ENCODE measurements at places on chromosomes 6 and 20.

GRCh38 chr6:53031281-53031680 lies 33.9 kb upstream of the FBXO9 start:
- no peak for DNase-seq

GRCh38 chr6:166775180-166775922 lies 148.3 kb upstream of the RPS6KA2 start:
- peak; percentile 77 for DNase-seq

GRCh38 chr6:104573350-104573749 lies 286.4 kb downstream of the HACE1 start:
- DNase-seq, result no peak

DNA sequence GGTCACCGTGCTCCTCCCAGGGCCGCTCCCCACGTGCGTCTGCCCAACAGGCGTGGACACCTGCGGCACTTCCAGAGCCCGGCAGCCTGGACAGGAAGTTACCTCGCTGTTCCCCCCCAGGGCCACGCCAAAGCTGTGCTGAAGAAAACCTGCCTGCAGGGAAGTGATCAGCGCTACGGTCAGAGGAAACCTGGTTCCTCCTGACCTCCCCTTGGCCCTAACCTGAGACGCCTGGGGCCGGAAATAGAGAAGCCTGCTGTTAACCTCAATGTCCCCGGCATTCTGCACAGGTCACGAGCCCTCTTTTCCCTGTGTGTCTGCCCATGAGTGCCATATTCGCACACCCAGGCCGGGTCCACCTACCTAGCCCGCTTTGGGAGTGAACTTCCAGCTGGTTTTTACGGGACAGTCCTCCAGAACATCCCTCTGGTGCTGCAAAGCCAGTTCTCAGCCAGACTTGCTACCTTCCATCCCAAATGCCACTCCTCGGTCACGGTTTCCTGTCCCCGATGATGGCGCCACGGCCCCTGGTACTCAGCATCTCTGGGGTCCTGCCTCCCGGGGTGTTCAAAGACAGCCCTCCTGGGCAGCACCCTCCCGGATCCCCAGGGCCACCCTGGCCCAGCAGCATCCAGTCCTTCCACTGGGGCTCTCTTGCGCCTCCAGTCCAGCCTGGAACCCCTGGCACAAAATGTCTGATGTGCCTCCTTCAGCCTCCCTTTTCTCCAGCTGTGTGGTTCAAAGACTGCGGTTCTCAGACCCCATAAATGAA lies 12.0 kb upstream of the IRF4 start:
- DNase-seq, result no peak

GRCh38 chr6:166620478-166621113 lies 6.5 kb downstream of the RPS6KA2 start:
- DNase-seq, result no peak

GRCh38 chr6:148996815-148997214 lies 250.0 kb downstream of the UST start:
- DNase-seq, result no peak

DNA sequence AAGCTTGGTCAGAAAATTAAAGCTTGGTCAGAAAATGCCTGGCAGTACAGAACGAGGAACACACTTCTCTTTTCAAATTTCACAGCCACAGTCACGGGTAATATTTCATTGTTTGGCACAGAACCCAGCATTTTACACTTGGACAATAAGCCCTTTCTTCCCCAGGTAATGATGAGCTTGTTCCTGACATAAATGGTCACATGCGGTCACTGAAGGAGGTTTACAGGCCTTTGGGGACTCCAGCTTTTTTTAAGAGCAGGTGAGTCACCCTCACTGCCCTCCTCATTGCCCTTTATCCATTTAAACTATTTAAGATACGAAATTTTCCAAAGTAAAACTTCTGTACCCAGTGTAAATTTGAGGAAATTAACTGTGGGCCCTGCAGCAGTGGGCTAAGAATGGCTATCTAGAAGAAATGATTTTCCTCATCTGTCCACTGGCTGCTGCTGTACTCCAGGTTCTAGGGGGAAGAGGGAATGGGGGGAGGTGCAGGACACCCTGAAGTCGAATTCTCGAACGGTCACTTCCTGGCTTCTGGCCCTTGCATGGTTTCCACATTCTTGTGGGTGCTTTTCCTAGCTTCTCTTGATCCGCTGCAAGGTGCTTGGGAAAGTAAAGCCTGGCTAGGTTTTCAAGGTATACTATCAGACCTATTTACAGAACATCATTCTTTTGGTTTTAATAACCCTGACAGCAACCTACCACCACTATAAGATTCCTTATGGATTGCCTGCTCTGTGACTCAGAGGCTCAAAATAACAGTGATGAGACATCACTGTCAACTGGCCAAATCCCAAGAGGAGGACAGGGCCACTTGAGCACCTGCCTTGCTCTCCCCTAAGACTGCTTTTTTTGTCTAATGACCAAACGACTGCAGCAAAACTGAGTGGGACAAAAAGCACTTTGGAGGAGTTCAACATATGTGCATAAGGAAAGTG lies 75.8 kb downstream of the PREP start:
- DNase-seq, result no peak

GRCh38 chr20:62518911-62519310 lies 43.1 kb upstream of the GATA5 start:
- no peak for DNase-seq

- DNase-seq, result no peak
Measured at GRCh38 chr6:109372130-109372529, 10.1 kb downstream of the CD164 start.

DNA sequence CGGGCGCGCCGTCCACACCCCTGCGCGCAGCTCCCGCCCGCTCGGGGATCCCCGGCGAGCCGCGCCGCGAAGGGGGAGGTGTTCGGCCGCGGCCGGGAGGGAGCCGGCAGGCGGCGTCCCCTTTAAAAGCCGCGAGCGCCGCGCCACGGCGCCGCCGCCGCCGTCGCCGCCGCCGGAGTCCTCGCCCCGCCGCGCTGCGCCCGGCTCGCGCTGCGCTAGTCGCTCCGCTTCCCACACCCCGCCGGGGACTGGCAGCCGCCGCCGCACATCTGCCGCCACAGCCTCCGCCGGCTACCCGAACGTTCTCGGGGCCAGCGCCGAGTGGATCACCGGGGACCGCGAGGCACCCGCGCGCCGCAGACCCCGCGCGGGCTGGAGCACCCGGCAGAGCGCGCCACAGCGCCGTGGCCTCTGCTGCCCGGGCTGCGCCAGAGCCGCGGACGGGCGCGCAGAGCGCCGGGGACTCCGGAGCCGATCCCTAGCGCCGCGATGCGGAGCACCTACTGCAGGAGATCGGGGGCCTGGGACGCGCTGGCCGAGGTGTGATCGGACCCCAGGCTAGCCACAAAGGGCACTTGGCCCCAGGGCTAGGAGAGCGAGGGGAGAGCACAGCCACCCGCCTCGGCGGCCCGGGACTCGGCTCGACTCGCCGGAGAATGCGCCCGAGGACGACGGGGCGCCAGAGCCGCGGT lies at the start of gene BMP2:
TSS of gene BMP2 (plus strand) at position 151 of the 692 bp plus-strand sequence. CDS start 2,441 bp downstream, outside the sequence.
- peak; percentile 72 for DNase-seq

GRCh38 chr6:49462071-49462470 lies 982 bp downstream of the MMUT start:
- DNase-seq, result no peak

DNA sequence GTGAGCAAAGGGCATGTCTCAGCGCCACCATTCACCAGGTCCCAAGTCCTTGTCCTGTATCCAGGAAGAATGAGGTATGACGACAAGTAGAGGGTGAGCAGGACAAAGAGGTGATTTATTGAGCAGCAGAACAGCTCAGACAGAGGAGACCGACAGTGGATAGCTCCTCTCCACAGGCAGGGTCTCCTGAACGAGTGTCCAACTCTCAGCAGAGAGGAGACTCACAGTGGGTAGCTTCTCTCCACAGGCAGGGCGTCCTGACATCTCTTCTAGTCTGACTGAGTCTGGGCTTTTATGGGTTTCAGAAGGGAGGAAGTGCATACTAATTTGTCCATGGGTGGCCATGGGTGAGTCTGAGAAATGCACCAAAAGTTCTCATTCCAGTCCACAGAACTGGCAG lies 204.7 kb downstream of the ANKRD60 start:
- no peak for DNase-seq

DNA sequence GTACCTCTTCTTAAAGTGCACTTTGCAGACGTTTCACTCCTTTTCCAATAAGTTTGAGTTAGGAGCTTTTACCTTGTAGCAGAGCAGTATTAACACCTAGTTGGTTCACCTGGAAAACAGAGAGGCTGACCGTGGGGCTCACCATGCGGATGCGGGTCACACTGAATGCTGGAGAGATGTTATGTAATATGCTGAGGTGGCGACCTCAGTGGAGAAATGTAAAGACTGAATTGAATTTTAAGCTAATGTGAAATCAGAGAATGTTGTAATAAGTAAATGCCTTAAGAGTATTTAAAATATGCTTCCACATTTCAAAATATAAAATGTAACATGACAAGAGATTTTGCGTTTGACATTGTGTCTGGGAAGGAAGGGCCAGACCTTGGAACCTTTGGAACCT lies 9.9 kb upstream of the EFCAB8 start:
- DNase-seq, result no peak

- no peak for DNase-seq
Measured at GRCh38 chr6:140460267-140460666, 1085.8 kb upstream of the CITED2 start.

DNA sequence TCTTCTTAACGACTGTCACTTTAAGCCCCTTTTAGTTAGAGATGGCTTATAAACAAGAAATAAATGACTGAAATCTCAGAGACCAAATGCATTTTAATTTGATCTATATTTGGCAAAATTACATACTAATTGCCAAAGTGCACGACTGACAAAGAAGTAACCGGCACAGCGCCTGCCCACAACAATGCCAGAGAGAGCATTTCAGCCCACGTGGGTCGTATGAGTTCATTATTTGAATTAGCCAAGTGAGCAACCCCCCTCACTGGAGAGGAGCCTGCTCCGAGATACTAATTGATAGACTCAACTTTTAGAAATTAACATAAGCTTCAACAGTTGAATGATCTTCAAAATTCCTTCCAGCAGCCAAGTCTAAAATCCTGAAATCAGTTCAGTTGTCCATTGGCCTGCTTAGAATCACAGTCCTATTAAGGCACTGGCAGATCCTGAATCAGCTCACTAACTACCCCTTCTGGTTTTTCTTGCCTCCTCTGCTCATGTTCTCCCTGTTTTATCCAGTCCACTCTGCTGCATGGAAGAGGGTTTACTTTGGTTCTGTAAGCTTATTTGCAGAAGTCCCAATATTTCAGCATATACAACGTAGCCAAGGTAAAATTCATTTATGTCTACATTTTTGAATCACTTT lies 519.1 kb upstream of the AGPAT4 start:
- DNase-seq, result no peak

GRCh38 chr6:42688281-42688680 lies 34.1 kb downstream of the PRPH2 start:
- no peak for DNase-seq

GRCh38 chr6:26033941-26034354 lies 53.3 kb upstream of the HFE start:
- no peak for DNase-seq

GRCh38 chr6:3894590-3895311 lies 45.6 kb downstream of the FAM50B start:
- DNase-seq, result no peak

- DNase-seq, result no peak
Measured at GRCh38 chr20:16040742-16041141, 532.5 kb downstream of the KIF16B start.

- no peak for DNase-seq
Measured at GRCh38 chr6:108883172-108883571, 35.0 kb downstream of the ARMC2 start.

DNA sequence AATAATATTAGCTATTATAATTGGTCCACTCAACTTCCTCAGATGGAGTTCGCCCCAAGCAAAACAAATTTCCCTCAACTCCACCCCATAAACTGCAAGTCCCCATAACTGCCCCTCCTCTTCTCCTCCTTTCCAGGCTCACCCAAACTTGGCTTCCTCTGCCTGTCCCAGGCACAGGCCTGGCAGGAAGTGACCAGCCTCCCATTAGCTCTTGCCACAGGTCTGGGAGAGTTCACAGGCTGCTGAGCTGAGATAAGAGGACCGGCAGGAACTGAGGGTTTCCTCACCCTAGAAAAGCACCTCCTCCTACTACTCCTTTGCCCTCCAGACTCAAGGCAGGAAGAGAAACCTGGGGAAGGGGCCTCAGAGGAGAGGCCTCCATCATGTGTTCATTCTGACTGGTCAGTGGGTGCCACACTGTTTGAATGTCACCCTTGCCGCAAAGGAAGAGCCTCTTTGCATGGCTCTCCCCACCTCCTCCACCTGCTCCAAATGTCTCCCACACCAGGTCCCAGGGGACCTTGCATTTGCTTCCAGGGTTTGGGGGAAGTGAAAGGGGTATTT lies 24.5 kb upstream of the SMIM29 start:
- peak; percentile 33 for DNase-seq

DNA sequence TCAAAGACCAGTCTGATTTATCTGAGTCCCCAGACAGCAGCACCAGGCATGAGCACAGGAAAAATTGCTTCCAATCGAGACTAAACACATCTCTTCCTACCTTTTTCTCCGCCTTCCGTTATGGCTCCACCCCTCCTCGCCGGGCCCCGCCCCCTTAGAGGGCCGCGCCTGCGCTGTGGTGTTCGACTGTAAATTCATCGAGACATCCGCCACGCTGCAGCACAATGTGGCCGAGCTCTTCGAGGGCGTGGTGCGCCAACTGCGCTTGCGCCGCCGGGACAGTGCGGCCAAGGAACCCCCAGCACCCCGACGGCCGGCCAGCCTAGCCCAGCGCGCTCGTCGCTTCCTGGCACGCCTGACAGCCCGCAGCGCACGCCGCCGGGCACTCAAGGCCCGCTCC lies 8.9 kb downstream of the REM1 start:
- no peak for DNase-seq

DNA sequence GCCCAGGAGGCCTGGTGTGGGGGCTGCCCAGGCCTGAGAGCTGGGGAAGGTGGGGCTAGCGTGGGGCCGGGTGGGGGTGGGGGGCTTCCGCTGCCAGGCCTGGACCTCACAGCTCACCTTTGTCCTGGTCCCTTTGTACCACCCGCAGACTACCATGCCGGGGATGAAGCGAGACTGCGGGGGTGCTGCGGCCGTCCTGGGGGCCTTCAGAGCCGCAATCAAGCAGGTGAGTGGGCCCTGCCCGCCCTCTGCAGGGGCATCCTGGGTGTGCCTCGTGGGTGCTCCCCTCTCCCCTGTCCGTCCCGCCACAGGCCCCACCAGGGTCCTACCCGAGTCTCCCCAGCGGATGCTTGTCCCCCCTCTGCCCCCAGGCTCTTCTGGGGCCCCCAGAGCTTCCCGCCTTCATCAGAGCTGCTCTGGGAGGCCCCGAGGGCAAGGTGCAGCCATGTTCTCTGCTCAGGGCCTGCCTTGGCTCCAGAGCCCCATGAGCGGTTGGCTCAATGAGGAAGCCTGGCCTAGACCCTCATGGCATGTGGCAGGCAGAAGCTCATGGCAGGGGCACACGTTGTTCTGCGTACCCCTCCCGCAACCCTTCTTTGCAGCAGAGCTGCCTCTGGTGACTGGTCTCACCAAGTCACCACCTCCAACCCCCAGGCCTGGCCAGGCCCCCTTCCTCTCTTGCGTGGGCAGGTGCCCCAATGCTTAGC lies 14.5 kb downstream of the NPEPL1 start:
- DNase-seq, result no peak

DNA sequence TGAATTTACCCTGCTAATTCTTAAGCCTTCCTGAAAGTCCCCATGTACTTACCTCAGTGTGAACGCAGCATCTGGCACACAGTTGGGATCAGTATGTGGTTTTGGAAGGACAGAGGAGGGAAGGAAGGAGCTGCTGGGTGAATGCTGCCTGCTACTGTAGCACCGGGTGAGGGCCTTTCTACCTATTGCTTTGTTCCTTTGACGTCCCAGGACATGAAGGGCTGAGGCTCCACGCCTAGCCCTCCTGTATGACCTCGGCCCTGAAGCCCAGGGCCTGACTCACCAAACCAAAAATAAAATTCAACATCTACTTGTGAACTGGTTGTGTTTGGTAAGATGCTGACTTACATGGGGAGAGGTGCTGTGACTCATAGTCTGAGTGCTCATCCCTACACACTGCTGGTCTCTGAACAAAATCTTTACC lies 51.1 kb downstream of the ARID1B start:
- peak; percentile 26 for DNase-seq

Measured in frontal cortex (tissue), 4 donors.